ENCODE measurements at places on chromosomes 16 and 17.

- no peak for DNase-seq
Measured at GRCh38 chr16:49618955-49619354, 237.0 kb downstream of the ZNF423 start.

DNA sequence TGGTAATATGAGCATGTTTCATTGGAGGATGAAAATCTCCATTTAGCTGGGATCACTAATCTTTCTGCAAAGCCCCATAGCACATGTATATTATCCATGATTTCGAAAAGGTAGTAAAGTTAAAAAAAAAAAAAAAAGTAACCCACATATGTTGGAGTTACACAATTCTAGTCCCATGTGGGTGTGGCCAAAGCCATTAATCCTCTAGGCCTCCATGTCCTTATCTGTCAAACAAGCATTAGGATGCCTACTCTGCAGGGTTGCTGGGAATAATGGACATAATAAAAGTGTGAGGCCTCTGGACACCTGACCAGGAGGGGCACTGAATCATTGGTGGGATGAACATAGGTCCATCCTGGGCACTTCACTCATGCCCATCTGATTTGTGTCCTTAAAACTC lies 29.2 kb upstream of the VAT1L start:
- no peak for DNase-seq

DNA sequence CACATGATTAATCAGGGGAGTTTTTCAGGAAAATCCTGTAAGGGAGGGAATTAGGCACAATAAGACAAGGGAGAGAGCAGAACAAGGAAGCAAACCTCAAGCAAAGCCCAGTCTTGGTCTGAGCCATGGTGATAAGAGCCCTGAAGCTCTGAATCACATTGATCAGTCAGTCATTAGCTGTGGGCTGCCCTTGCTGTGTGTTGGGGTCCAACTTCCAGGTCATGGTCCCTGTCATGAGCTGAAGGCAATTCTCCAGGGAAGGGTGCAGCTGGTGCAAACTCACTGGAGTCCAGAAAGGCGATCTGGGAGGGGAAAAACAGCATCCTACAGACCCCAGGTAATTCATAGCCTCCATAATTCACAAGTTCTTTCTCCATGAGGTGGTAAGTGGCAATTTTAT lies 89.9 kb downstream of the CYLD start:
- DNase-seq: no peak

- no peak for DNase-seq
Measured at GRCh38 chr17:65530523-65531255, 30.8 kb downstream of the AXIN2 start.

- DNase-seq: no peak
Measured at GRCh38 chr17:63676584-63676983, 23.3 kb downstream of the LIMD2 start.

DNA sequence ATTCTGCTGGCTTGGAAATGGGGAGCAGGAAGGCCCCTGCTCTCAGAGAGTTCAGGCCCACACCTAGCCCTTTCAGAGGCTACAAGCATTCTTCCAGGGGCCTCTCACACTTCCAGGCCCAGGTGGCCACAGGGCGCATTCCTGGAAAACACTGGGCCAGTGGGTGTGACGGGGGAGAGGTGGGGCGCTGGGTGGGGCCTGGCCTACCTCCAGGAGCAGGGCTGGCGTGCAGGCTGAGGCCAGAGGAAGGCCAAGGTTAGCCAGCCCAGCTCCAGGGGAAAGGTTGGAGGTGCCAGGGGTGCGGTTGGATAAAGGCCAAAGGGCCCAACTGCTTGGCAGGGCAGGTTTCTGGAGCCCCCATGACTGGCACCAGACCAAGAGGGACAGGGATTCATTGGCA lies 198.2 kb downstream of the MAF start:
- no peak for DNase-seq

DNA sequence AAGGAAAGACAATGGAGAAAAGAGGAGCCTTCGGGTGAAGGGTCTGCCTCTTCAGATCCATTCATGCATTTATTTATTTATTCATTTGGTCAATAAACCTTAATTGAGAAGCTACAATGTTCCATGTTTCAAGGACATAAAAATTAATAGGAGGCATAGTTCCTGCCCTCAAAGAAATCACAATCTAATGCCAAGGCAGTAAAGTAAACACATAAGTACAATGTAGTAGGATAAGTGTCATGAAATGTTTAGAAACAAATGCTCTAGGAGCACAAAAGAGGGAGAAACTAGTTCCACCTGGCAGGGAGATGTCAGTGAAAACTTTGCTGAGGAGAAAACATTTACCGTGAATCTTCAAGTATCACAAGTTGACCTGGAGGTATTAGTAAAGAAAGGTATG lies 103.5 kb upstream of the NOG start:
- no peak for DNase-seq

DNA sequence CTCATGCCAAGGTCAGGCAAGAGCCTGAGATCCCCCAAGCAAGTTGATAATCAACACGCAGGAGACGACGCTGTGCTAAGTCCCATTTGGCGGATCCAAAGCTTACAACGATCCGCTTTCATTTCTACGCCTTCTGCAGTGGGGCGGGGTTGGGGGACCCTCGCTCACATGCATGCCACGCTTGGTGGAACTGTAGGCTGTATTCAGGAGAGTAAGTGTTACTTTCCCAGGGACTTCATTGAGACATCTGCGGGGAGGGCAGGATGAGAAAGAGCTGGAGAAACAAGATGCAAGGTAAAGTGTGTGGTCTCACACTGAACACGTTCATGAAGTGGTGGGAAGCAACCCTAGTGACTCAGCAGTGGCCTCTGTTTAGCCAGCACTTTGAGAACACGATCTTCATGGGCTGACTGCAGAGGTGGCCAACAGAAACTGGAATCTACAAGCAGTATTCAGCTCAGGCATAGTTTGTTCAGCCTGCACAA lies 100.5 kb downstream of the XYLT1 start:
- peak; percentile 53 for DNase-seq

DNA sequence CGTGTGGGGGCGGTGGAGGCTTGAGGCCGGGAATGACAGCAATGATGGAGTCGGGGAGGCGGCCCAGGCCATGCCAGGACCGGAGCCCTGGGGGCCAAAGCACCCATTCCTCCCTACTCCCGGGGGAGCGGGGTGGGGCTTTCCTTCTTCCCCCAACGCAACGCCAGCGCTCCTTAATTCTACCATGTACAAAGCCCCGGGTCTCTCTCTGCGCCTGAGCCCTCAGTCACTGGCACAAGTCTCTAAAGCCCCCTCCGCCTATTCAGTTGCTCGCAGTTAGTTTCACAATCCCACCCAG lies 245 bp upstream of the RNF227 start:
- no peak for DNase-seq

- peak; percentile 80 for DNase-seq
Measured at GRCh38 chr17:45307290-45308015, 9.4 kb downstream of the MAP3K14 start.
